Inflammatory macrophage (primary cell): ENCODE measurements at places on chromosomes 5 and 9.

DNA sequence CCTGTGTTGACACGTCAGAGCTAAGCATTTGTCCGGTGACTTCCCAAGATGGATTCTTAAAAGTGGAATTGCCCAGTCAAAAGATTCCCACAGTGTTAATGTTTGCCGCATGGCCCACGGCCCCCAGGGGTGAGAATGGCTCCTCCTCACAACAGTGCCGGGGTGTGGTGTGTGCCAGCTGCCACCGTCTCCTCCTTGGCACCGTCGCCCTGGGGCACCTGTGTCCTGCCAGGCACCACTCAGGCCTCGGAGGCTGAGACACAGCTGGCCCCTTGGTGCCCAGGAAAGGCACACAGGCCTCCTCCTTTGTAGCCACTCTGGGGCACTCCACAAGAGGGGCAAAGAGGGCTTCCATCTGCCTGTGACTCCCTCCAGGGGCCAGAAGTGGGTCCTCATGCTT is 4.3 kb downstream of the KCNT1 start:
- no peak for DNase-seq

DNA sequence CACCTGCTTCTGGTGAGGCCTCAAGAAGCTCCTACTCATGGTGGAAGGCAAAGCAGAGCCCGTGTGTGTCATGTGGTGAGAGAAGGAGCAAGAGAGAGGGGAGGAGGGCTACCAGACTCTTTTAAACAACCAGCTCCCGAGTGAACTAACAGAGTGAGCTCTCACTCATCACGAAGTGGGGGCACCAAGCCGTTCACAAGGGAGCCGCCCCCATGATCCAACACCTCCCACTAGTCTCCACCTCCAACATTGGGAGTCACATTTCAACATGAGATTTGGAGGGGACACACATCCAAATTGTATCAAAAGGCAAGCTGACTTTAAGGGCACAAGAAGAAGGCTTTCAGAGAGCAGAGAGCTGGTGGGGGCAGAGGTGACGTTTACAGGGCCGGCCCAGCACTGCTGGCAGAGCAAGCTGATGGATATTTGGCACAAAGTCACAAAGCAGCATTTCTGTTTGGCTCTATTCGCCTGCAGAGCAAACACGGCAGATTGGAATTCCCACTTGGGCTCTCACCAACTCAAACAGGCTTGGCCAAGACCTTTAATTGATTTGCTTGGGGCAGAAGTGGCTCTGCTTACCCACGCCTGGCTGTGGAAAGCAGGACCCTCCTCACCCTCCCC is 20.0 kb downstream of the PITX1 start:
- no peak for DNase-seq

GRCh38 chr5:93073547-93073946 is 507.5 kb downstream of the NR2F1-AS1 start:
- no peak for DNase-seq

GRCh38 chr9:121225240-121225639 is 23.6 kb upstream of the RAB14 start:
- DNase-seq, result no peak

- no peak for DNase-seq
Measured at GRCh38 chr5:110899566-110900412, 161.0 kb downstream of the SLC25A46 start.

GRCh38 chr9:133874060-133874657 is 118.0 kb downstream of the VAV2 start:
- DNase-seq, result no peak

- DNase-seq, result no peak
Measured at GRCh38 chr5:179343021-179343718, 2.1 kb downstream of the ADAMTS2 start.
